ENCODE measurements at places on chromosomes 1 and 21.
A peak's percentile ranks its signal among the peaks of the same experiment; 100 is the strongest.

DNA sequence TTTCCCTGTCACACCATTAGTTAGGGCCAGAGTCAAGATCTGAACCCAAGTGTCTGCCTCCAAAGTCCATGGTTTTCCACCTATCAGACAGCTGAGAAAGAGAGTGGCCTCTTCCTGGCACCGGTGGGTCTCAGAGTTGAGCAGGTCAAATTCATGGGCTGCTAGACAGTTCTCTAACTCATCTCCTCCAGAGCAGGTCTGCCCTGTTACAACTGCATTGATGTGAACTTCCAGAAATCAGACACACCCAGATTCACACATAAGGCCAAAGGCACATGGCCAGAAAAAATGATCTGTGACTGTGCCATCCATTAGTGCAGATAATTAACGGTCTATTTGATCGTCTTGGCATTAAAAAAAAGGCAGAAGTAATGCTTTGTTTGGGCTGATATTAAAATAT lies 17.5 kb downstream of the SMIM12 start:
- DNase-seq: no peak

- no peak for DNase-seq
These were observed 2.0 kb downstream of the PYCR2 start for GRCh38 chr1:225921734-225922709.

GRCh38 chr21:44454747-44455523 lies at the start of gene LRRC3:
Gene LRRC3 (plus strand): TSS chr21:44455510. CDS start chr21:44456645, 1,135 bp downstream.
- DNase-seq: peak; percentile 2

DNA sequence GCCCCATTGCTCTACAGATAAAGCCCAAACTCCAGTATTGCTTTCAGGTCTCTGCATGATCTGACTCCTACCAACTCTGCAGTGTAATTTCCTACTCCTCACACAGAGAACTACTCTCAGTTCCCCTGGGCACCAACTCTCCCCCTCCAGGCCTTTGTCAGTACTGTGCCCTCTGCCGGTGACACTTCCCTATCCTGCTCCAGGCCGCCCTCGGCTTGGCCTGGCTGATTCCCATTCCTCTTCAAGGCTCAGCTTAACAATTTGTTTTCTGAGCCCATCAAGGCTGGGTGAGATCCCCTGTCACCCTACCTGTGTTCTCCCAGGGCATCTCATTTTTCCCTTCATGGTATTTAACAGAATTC lies 2.6 kb downstream of the SLAMF8 start:
- DNase-seq: no peak

GRCh38 chr1:186849826-186850225 lies 21.1 kb downstream of the PLA2G4A start:
- no peak for DNase-seq

GRCh38 chr1:57167997-57168396 lies 202.2 kb upstream of the C8B start:
- DNase-seq: no peak

- DNase-seq: no peak
These were observed 15.4 kb upstream of the MEF2D start for GRCh38 chr1:156515956-156516355.

GRCh38 chr1:22117851-22118250 lies 25.0 kb downstream of the WNT4 start:
- no peak for DNase-seq

DNA sequence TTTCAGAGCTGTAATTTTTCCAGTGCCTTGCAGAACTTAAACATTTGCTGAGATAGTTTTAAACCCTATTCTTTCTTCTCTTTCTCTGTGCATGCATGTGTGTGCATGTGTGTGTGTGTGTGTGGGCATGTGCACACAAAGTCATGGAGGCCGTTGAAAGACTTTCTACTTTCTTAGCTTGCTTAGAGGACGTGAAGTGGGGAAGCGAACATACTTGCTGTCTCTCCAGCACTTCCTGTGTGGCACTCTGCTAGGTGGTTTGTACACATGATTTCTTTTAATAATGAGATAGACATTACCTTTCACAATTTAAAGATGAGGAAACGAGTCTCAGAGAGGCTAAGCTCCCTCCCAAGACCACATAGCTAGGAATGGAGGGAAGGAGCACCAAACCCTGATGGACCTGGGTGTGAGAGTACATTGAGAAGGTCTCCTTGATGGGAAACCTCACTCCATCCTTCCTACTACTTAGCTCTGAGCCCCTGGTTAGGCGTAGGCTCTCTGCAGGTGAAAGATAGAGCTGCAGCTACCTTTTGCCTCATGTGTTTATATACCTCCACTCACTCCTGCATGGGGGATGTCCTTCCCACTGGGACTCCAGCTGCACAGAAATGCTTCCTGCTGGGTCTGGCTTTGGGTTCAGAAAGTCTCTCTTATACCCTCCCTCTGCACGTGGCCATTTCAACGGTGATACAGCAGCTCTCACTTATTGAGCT lies 101.9 kb upstream of the USP24 start:
- no peak for DNase-seq

DNA sequence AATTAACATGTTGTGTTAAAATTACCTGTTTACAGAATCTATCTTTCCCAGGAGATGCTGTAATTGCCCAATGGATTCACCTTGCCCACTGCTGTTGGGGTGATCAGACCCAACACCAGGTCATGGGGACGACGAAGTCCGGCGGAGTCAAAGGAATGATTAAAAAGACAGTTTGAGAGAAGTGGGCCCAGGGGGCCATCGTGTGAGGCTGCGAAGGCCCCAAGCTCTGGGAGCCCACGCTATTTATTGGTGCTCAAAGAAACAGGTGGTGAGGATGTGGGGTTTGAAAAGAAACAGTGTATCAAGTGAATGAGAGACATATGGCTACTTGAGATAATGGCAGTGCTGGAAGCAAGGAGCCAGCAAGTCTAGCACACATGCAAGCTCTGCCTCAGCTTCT lies 16.3 kb upstream of the L1TD1 start:
- peak; percentile 97 for DNase-seq

GRCh38 chr1:32972814-32973428 lies 8.3 kb upstream of the RNF19B start:
- DNase-seq: no peak

DNA sequence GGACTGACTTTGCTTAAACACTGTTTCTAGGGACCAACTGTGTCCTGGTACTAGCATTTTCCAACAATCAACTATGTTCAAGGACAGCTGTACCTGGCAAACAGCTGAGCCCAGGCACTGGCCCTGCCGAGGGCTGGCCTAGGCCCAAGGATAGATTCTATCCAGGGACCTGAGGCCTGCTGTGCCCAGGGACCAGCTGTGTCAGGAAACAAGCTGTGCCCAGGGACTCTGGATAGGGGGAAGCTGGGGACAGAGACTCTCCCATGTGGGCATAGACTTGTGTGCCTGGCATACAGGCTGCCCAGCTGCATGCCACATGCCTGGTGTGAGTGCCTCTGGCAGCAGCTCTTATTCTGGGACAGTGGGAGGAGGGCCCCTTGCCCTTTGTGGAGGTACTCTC lies 38.1 kb upstream of the POU3F1 start:
- DNase-seq: peak; percentile 89

GRCh38 chr1:7940034-7940433 lies 605 bp downstream of the TNFRSF9 start:
- DNase-seq: no peak

DNA sequence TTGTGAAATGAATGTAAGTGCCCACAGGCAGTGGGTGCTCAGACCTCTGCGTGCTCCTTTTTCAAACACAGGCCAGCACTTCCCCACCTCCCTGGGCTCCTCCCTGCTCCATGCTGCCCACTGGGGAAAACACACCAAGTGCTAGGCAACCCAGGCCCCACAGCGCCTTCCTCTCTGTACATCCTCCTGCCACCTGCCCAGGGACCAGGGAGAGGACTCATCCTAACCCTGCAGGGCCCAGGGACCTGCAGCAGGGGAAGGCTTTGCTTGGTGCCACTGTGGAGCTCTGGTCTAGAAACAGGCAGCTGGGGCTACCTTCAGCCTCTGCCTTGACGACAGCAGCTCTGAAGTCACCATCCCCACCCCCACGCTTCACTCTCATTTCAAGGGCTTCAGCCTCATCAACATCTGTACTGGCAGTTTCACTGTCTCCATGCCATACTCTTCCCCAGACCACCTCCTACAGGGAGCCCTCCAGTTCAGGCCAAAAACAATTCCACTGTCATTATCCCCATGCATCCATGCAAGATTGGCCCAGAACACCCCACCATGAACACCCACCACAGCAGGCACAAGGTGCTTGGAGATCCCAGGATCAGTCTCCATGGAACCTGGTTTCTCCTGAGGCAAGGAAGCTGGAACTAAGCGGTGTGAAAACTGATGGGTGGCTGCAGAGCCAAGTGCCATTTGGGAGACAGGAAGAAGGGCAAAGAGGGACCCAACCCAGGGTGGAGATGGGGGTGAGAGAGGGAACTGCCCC lies 1.1 kb downstream of the IGSF8 start:
- DNase-seq: no peak

GRCh38 chr1:65605621-65606020 lies 185.2 kb downstream of the LEPR start:
- DNase-seq: no peak

DNA sequence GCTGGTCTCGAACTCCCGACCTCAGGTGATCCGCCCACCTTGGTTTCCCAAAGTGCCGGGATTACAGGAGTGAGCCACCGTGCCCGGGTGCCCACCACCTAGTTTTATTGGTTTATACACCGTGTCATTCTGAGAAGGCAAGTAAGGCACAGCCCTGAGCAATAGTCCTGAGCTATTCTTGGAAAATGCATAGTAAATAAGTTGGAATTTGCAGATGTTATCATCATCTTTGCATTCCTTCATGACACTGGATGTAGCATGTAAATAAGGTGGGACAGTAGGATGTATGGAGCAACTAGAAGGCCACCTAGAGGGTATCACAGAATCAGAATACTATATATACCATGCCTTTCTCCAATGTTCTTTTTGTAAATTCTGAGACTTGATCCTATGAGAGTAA lies 11.0 kb downstream of the TOR1AIP2 start:
- no peak for DNase-seq

GRCh38 chr21:44938772-44939531 lies 877 bp upstream of the SLX9 start:
- no peak for DNase-seq

GRCh38 chr1:44244986-44245385 lies 31.7 kb downstream of the DMAP1 start:
- DNase-seq: no peak

DNA sequence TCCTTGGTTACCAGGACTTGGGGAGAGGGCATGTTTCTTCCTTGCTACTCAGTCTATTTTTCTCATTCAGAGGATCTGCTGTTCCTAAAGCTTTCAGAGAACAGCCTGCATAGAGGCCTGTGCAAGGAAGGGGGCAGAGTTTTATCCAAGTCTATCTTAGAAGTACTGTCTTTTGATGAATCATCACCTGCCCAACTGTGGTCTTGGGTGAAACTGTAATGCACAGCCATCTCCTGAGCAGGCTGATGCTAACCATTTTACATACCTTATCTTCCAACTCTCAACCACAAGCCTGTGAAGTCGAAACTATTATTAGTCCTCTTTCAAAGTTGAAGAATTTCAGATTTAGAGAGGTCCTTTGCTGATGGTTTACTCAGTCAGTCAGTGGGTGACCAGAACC lies 368.0 kb downstream of the HHAT start:
- DNase-seq: no peak

DNA sequence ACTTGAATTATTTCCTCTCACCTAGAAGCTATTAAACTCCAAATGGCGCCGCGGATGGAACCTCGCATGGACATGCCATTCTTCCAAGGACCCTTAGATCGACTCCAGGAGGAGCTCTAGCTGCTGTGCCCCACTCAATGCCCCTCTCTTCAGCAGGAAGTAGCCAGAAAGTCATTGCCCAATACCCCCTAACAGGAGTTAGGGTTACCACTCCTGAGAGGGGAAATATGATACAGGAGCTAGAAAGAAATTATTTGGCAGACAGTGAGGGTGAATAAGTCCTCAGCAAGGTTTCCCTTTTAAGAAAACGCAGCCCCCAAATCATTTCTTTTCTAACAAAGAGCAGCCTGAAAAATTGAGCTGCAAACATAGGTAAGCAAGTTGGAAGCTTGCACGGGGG lies 28.6 kb downstream of the TFB2M start:
- no peak for DNase-seq

DNA sequence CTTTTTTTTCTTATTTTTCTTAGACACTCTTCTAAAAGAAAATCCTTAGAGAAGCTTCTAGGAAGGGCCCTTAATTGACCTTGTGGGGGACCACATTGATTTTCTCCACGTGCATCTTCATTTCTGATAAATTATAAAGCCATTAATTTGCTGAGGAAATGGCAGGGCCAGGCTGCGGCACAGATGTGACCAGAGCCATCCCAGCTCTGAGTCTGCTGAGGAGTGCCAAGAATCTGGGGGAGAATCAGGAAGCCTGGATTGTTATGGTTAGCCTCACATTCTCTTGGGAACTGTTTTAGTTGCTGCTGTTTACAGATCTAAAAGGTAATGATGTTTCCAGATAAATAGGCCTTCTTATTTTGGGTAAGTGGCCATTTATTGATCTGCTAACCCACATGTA lies 16.2 kb downstream of the PROX1 start:
- peak; percentile 63 for DNase-seq

- DNase-seq: no peak
These were observed 34.7 kb downstream of the PRRX1 start for GRCh38 chr1:170698301-170699275.

- DNase-seq: peak; percentile 85
These were observed 50.1 kb downstream of the SSBP3 start for GRCh38 chr1:54355931-54356679.

- DNase-seq: no peak
These were observed 524 bp upstream of the TMCO4 start for GRCh38 chr1:19800076-19800804.

DNA sequence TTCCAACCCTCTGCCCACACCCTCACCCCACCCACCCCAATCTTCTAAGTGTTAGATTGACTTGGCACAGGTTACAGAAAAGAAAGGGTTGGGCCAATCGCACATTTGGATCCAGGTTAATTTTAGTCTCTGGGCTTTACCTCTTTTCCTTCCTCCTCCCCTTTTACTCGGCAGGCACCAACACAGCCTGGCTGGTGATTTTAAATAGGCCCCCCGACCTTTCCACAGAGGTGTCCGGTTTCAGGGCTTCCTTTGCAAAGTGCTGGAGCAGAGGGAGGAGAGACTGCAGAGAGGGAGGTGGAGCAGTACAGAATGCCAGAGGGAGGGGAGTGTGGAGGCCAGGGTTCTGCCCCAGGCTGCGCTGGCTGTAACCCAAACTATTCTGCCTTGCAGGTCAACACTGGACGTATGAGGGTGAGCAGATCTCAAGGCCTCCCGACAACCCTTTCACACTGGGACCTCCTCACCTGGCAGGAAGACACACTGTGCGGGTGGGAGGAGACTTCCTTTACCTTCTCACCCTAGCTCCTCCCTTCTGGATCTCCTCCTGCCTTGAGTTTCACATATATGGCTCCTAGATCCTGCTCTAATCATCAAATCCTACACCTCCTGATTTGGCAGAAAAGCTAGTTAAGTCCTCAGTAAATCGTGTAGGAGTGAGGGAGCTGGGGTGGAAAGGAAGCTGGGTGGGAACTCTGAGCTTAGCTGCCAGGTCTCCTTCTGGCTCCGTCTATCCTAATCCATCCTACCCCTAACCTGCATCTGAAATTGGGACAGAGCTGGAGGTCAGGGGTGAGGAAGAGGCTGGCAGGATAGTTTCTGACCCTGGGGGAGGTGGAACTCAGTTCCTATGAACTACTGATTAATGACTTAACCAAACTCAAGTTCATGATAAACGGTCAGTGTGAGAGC lies 2.4 kb downstream of the CA14 start:
- peak; percentile 66 for DNase-seq
